ENCODE measurements at places on chromosomes 7 and 10.

DNA sequence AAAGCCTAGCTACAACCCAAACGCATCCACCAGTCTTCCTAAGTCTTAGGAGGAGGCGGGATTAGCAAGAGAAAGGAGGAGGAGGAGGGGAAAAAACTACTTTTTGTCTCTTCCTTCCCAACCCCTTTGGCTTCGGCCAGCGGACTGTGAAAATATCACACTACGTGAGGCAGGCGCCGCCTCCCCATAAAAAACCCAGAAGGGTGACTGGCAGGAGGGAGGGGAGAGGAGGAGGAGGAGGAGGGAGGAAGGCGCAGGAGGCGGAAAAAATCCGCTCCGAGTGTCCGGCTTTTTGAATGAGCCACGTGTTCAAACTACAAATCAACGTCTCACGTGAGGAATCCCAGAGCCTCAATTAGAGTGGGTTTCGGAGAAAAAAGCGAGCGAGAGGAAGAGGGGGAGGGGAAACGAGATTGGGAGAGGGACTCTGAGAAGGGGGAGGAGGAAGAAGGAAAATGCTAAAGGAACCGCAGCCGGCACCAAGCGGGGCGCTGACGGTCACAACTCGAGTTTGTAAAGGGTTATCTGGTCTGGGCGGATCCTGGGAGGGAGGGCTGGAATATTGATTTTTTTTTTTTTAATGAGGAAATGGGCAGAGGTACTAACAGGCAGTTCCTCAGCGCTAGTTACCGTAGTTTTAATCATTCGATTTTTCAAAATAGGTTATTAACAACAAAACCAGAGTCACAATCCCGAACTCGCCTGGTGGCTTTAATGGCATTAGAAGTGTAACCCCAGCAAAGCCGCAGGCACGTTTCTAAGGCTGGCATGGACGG, at the start of gene IGF2BP3:
TSS of gene IGF2BP3 (minus strand) at position 162 of the 776 bp plus-strand sequence. CDS start 381 bp downstream, outside the sequence.
- DNase-seq = no peak

GRCh38 chr7:126690848-126691751, 561.6 kb downstream of the GRM8 start:
- DNase-seq = no peak

DNA sequence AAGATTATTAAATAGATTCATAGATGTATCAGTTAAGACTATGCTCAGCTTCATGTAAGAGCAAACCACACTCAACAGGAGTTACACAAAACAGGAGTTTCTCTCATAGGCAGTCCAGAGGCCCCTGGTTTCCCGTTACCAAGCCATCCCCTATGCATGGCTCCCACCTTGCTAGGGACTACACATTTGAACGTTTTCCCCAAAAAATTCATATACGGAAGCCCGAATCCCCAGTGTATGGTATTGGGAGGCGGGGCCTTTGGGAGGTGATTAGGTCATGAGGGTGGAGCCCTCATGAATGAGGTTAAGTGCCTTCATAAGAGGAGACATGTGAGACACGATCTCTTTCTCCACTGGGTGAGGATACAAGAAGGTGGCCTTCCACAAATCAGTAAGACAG, 29.1 kb downstream of the RSU1 start:
- peak; percentile 75 for DNase-seq

GRCh38 chr10:125797994-125798662, 22.5 kb upstream of the MMP21 start:
- no peak for DNase-seq

- DNase-seq = no peak
Observed at GRCh38 chr10:100782461-100783244, 37.3 kb downstream of the PAX2 start.

DNA sequence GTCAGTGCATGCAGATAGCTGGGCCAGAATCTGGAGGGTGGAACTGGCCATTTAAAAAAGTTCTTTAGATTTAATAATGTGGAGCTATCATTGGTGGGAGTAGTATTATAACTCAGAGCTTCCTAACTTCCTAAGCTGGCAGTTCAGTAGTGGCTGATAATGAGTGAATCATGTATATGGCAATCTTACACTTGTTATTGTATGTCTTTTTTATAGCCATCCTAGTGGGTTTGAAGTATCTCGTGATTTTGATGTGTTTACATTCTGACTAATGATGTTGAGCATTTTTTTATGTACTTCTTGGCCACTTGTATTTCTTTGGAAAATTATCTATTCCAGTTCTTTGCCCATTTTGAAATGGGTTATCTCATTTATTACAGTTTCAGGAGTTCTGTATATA, 15.4 kb downstream of the TFAM start:
- DNase-seq = no peak

DNA sequence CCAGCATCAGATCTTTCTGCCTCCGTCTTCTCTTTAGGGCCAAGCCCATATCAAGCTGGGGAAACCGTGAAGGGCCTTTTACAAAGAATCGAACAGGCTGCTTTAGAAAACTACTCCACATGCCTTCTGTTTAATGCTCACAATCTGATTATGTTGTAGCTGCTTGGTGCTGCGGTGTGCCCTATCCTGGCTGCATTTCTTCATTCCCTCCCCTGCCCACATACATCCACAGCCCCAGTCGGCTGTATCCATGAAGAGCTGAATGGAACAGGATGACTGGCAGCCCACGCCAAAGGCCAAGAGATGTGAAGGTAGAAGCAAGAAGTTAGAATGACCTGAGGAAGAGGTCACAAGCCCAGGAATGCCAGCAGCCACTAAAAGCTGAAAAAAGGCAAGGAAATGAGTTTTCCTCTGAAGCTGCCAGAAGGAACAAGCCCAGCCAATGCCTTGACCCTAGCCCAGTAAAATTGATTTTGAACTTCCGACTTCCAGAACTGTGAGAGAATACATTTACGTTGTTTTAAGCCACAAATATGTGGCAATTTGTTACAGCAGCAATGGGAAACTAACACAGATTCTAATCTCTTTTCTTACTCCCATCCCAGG, 22.2 kb downstream of the TAS2R41 start:
- no peak for DNase-seq

GRCh38 chr10:9757176-9757575, 1260.5 kb upstream of the CELF2 start:
- DNase-seq = no peak

DNA sequence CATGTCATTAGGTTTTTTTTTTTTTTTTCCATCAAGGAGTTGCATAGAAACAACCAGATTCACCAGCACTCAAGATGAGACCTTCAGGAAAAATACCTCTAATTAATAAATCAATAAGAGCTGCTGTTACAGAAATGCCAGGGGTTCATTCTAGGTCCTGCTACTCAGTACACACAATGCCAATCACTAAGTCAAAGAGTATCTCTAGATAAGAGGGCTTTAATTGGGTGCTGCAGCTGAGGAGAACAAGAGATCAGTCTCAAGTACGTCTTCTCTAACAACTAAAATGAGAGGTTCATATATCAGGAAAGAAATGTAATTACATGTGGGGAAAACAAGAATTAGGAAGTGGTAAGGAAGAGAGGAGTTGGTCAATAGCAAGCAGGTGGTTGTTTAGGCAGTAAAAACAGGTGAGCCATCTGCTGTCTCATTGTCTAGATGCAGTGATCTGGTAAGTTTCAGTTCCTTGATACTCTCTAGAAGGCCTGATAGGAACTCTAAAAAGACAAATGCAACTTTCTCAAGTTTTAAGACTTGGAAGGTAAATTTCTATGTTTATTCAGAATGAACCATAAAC, 272.9 kb upstream of the ZWINT start:
- no peak for DNase-seq

GRCh38 chr7:95824616-95825015, 52.3 kb downstream of the DYNC1I1 start:
- DNase-seq = no peak

GRCh38 chr7:117203205-117203604, 119.7 kb downstream of the WNT2 start:
- DNase-seq = no peak
